ENCODE measurements at places on chromosomes 13 and 19.

- DNase-seq: no peak
Measured at GRCh38 chr13:38735665-38736440, 49.0 kb downstream of the FREM2 start.

DNA sequence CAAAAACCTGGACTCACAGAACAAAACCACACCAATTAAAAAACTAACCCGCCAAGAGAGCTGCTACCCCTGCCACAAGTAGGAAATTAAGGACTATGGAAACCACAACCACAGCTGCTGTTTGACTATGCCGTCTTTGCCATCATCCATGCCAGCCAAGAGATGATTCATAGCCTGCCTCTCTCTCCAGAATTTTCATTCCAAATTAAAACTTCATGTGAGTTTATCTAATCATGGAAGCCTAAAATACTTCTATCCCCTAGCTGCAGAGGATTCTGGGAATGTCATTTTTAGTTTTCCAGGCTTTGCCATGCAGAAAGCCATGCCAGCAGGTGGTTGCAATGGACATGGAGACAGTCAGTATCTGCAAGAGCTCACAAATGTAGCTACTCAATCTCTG, 27.6 kb upstream of the GTF2F2 start:
- no peak for DNase-seq

GRCh38 chr13:24503379-24503696, 9.2 kb downstream of the PARP4 start:
- DNase-seq: no peak

DNA sequence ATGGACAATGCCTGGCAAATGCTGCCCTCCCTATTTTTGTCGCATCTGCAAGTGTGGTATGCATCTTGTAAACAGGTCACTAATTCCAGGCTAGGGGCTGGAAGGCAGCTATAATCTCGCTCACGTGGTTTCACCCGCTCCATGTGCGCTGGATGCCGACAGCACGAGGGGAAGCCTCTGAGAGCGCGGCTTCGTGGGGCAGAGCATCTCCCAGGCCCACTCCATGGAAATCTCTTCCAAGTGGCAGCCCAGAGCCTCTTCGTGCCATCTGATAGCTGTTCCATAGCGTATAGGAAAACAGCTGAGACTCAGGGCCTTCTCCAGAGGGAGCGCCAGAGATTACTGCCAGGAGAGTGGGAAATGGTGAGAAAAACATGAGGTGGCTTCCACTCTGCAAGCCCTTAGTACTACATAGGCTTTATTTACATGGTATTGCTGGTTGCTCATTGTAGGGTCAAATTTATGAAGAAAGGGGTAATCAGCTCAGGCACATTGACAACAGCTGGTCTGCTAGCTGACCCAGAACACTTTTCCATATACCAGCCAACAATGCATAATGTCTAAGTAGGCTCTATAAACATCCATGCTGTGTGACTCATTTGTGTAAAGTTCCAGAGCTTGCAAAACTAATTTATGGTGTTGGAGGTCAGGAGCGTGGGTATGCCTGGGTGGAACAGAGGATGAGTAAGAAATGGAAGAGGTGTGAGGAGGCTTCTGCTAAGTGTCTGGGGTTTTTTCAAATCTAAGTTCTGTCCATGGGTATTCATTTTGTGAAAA, 165.2 kb downstream of the SHISA2 start:
- no peak for DNase-seq
